ENCODE measurements at places on chromosomes 13 and 19.

DNA sequence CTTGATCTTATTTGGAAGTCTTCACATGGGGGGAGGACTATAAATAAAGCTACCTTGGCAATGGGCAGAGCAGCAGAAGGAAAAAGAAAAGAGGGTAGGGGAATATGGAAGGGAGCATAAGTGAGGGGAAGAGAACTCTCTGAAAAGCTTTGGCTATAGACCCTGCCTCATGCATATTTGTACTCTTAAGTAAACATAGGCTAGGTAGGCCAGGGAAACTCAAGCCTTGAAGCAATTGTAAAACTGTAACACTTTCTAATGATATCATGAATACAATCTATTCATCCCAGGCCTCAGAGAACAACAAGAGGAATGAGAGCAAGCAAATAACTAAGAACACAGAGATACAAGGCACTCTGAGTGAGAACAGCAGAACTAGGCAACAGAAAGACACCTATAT lies 20.4 kb downstream of the MYCBP2 start:
- DNase-seq, result no peak

- DNase-seq, result no peak
These were observed 381.0 kb upstream of the TSHZ3 start for GRCh38 chr19:31730270-31730669.

- no peak for DNase-seq
These were observed 367.6 kb downstream of the DNAJC15 start for GRCh38 chr13:43391036-43391435.

DNA sequence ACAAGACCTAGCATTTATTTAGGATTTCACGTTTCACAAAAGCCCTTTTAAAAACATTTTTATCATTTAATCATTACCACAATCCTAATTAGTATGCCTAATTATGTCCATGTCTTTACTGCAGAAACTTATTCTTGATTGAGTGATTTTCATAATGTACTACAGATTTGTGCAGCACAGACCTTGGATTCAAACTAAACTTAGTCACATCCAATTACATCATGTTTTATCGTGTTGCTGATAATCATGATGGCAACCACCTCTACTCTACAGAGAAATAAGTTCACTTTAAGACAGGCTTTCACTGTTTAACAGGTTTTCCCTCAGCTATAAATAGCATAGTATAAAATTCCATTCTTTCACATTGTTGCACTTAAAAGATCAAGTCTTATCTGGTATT lies 240.9 kb upstream of the RFC3 start:
- DNase-seq, result no peak

DNA sequence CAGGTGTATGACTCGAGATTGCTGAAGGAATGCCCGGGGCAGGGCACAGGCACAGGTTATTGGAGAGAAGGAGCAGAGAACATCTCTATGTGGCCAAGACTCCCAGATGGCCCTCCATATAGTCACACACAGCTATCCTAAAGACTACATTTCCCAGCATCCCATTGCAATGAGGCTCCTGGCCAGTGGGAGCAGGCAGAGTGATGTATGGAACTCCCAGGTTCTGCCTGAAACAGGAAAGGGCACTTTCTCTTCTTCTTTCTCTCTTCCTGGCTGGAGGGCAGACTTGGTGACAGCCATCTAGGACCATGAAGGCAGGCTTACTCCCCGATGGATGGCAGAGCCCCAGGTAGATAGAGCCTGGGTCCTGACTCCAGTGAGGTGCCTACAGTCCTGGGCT lies 13.5 kb downstream of the PPP1R13L start:
- DNase-seq, result no peak

DNA sequence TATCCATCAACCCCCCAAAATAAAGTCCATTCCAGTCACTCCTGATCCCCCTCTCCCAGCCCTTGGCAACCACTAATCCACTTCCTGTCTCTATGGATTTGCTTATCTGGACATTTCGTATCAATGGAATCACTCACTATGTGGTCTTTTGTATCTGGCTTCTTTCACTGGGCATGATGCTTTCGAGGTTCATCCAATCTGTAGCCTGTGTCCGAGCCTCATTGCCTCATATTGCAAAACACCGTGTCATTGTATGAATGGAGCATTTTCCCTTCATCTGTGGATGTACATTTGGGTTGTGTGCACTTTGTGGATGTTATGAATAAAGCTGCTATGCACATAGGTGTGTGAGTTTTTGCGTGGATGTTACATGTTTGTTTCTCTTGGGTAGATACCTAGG lies 1.4 kb upstream of the FZR1 start:
- DNase-seq, result no peak

DNA sequence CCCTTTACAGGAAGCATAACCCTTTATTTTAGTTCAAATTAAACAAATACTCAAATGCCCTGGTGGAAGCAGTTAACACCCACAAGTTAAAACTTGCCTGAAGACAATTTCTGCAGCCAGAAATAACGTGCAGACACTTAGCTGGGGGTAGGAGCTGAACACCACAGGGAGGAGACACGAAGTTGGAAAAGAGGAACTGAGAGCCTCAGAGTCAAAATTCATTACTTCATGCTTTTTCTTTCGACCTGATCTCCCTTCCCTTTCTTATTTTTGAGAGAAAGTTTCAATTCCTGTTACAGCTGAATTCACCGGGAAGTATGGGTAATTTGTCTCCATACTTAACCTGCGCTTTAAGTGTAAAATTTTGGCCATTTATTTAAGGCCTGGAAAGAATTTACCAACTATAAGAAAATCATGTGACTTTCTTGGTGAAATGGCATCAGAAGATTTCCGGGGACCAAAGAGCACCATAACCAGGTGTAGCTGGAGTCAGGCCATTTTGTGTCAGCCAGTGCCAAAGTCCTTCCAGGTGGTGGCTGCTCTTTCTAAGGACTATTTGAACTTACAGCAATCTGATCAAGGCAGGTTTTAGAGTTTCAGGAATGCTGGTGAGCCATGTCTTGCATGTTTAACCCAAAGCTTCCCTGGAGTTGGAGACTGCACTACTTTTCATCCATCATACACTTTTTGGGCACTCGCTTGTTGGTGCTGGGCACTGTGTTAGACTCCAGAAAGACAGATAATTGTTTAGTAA lies 46.5 kb upstream of the RCBTB2 start:
- no peak for DNase-seq

GRCh38 chr19:8589177-8589714 lies 12.0 kb upstream of the MYO1F start:
- no peak for DNase-seq

GRCh38 chr13:45137526-45137925 lies 17.2 kb downstream of the GTF2F2 start:
- DNase-seq, result no peak

- no peak for DNase-seq
These were observed 27.1 kb downstream of the STK24 start for GRCh38 chr13:98549728-98550317.

GRCh38 chr13:68160466-68160865 lies 930.3 kb upstream of the PCDH9 start:
- DNase-seq, result no peak

DNA sequence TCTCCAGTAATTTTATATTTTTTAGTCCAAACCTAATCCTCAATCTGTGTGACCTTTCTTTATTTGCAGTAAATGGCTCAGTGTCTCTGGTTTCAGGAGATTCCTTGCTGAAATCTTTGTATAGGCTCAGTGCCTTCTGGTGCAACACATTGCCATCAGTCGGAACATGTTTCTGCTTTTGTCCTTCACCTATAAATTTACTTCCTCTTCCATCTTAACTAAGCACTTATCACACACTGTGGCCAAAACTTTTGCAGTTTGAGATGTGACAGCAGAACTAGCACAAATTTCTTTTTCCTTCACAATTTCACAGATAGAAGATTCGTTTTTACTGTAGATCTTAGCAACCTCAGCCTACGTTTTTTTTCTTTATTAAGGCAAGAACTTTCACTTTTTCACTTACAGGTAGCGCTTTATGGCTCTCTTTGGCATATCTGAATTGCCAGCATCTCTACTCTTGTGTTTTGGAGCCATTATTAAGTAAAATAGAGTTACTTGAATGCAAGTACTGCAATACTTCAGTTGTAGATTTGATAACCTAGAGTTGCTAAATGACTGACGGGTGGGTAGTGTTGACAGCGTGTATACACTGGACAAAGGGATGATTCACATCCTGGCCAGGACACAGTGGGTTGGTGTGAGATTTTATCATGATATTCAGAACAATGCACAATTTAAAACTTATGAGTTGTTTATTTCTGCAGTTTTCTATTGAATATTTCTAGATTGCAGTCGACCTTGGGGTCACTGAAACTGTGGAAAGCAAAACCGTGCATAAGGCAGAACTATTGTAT lies 44.3 kb downstream of the NDFIP2 start:
- DNase-seq, result no peak

GRCh38 chr13:27971776-27972477 lies 2.8 kb upstream of the CDX2 start:
- DNase-seq, result no peak

GRCh38 chr13:23626700-23627099 lies 56.5 kb downstream of the TNFRSF19 start:
- DNase-seq, result no peak

DNA sequence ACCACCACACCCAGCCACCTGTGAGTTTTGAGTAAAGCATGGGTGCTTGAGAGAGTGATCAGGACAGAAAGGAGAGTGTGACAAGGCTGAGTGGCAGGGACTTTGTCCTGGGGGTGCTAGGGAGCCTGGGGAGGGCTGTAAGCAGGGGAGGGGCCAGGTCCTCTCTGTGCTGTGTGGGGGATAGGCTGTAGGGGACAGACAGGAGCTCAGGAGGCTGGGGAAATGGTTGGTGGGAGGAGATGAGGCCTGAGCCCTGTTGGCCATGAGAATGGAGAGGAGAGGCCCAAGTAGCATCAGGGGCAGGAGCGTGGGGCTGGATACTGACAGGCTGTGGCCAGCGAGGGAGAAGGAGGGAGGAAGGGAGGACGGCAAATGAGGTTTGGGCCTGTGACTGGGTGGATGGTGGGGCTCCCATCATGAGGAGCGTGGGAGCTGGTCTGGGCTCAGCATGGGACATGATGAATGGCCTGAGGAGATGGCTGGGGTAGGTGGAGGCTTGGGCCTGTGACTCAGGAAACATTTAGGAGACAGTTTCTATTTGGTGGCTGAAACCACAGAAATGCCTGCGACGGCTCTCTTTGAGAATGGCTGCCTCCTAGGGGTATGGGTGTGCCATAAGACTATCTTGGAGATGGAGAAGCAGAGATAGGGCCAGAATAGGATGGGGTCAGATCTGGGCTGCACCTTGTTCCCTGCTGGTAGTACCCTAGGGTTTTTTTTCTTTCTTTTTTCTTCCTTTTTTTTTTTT lies 25.0 kb downstream of the GRIN2D start:
- DNase-seq, result no peak

DNA sequence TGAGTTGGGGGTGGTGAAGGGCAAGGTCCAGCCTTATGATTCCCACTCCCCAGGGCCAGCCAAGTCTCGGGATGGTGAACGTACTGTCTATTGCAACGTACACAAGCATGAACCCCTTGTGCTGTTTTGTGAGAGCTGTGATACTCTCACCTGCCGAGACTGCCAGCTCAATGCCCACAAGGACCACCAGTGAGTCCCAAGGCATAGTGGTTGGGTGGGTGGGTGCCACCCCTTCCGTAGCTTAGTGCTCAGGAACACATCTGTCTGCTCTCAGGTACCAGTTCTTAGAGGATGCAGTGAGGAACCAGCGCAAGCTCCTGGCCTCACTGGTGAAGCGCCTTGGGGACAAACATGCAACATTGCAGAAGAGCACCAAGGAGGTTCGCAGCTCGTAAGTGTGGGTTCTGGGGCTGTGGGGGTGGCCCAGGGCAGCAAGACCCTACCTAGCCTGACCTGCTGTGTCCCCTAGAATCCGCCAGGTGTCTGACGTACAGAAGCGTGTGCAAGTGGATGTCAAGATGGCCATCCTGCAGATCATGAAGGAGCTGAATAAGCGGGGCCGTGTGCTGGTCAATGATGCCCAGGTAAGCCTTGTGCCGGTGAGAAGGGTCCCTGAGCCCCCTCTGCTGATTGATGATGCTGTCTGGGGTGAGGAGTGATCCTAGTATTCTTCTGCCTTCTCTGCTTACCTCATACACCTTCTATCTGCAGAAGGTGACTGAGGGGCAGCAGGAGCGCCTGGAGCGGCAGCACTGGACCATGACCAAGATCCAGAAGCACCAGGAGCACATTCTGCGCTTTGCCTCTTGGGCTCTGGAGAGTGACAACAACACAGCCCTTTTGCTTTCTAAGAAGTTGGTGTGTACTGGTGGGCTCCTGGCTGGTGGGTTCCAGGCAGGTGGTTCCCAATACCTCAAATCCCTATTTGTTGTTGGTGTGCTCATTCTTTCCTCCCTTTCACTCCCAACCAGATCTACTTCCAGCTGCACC lies 3.8 kb downstream of the TRIM28 start:
- DNase-seq, result no peak

DNA sequence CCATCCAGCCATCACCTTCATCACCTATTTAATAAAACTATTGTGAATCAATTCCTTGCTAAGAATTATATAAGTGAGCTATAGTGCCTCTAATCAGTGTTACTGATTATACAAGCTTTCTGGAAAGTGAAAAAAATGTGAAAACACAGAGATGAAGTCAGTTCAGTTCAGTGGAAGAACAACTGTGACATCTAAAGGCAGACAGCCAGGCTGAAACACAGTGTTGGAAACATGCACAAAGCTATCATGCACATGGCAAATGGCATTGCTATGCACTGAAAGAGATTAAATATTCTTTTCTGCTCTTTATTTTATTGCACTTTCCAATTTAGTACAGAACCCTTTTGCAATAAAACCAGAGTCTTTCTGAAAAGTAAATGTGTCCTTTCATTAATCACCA lies 294.0 kb downstream of the RBM26 start:
- no peak for DNase-seq

DNA sequence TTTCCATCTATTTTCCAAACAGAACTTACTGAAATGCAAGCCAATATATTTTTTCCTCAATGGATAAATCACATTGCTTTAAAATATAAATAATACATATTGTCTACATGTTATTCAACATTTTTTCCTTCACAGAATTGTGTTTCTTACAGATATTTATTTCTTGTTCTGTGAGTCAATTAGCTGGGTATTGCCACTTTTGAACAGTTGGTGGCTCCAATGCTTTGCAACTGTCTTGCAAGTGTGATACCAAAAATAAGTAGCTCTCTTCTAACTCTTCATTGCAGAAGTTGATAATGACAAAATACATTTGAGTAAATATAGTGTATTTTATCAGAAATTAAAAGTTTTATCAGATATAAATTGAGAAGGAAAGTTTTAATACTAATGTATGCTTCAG lies 17.1 kb upstream of the GPC5 start:
- no peak for DNase-seq

GRCh38 chr13:25946321-25946720 lies 105.5 kb downstream of the SHISA2 start:
- no peak for DNase-seq

DNA sequence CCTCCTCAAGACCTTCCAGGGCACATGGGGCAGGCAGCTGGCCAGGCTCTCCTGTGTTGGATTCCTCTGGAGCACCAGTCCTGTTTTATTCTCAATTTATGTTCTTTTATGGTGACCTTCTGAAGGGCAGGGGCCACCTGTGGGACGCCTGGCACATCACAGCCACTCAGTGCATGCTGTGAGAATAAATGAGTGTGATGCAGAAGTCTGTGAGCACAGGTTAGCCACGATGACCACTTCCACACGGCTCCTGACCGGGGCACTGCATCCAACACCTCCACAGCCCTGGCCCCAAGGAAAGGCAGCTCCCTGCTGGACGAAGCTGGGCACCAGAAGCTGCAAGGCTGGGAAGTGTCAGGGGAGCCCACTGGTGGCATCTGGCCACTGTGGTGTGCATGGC lies 122.8 kb downstream of the CRYL1 start:
- no peak for DNase-seq
